ENCODE measurements at places on chromosomes 5 and 9.

DNA sequence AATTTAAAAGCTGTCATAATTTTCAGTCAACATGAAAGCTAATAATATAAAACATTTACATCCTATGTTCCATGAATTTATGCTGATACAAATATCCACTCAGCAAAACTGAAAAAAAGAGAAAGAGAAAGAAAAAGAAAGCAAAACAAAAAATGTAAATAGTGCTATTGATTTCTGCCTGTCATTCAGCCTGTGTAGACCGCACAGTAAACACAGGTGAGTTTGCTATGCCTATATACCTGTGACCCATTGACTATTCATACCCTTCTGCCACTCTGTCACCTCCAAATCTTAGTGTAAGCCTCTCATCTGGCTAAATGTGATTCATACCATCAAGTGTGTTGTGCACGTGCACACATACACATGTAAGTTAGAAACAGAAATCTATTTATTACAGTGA, 359.0 kb upstream of the RORB start:
- DNase-seq = no peak

DNA sequence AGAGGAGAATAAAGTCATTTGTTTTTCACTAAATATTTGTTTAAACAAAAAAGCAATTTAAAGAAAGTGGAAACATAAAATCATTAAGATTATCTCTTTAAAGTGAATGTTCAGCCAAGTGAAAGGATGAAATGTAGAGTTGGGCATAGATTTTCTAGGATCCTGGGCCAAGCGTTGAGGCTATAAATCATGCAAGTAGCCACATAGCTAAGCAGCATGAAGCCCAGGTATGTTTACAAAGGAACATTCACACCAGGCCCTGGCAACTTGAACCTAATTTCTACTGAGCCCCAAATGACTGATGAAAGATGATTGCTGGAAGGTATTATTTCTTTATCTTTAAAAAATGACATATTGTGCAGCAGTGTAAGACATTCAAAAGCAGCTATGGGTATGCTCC, 461.8 kb downstream of the MAT2B start:
- DNase-seq = no peak

DNA sequence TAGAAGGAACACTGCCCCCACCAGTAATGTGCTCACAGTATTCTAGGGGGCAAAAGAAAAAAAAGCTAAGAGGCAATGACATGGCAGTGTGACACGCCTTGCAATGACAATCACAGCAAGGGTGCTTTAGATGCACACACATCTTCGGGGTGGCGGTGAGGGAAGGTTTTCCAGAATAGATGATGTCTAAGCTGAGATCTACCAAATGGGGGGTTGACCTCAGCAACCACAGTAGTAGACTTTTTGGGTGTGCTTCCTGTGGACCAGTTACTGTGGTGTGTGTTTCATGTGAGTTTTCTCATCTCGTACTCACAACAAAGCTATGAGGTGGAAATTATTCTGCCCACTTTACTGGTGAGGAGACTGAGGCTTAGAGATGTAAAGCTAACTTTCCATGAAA, 10.2 kb upstream of the IL12B start:
- DNase-seq = no peak

- DNase-seq = no peak
These were observed 105.3 kb downstream of the THBS4 start for GRCh38 chr5:80140496-80140895.

- no peak for DNase-seq
These were observed 31.6 kb downstream of the ATP6V0E1 start for GRCh38 chr5:173015192-173015591.

DNA sequence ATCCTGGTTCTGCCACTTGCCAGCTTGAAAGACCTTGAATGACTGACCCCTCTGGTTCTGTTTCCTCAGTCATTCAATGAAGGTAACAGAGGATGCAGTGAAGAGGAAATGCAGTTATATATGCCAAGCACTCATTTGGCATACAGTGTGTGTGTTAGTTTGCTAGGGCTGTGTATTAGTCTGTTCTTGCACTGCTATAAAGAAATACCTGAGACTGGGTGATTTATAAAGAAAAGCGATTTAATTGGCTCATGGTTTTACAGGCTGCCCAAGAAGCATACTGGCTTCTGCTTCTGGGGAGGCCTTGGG, 8.6 kb upstream of the WHRN start:
- no peak for DNase-seq

GRCh38 chr5:159814222-159814621, 102.1 kb upstream of the ADRA1B start:
- no peak for DNase-seq

- DNase-seq = no peak
These were observed 18.1 kb downstream of the PITX1 start for GRCh38 chr5:135015942-135016341.

Measured in NCI-H2081 (cell line).